ENCODE measurements at places on chromosomes 1 and 21.

DNA sequence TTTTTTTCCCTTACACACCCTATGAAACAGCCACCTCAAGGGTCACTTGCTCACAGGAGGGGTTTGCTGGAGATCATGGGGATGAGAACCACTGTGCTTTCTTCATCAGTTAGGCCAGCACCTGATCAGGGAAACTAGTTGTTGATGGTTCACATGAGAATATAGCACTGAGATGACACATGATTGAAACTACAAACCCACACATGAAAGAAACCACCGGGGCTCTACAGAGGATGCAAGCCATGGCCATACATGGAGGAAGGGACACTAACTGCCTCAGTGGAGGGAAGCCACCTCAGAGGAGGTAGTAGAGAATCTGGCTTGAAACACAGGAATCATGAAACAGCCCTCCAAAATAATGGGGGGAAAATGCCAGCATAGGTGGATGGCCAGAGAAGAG, 63.2 kb downstream of the PRKAB2 start:
- no peak for DNase-seq

GRCh38 chr1:186202271-186202764, 172.7 kb downstream of the TPR start:
- DNase-seq, result no peak

DNA sequence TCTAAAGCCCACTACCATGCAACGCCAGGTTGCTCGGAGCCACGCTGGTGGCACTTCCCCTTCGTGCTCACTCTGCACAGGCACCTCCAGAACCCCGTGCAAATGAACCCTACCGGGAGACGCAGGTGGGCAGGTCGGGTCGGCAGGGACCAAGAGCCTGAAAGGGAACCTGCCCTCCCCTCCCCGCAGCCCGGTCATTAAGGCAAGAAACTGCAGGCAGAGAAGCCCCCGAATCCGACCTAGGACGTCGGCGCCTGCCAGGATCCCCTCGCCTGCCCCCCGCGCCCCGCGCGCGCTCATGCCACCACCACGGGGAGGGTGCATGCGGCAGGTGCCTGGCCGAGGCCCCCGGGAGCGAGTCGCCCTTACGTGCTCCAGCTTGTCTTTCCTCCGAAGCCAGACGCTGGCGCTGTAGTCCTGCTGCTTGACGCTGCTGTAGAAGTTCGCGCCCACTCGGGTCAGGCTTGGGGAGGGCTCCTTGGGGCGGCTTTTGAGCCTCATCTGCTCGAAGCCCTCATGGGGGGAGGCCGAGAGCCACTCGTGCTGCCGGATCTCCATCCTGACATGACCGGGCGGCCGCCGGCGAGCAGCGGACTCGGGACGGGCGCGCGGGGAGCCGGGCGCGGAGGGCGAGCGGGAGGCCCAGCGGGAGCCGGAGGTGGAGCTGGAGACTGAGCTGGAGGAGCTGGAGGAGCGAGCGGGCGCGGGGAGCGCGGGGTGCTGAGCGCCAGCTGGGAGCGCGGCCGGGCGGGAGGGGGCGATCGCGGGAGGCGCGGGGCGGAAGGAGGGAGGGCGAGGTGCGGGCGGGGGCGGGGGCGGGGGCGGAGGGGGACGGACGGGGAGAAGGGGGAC, 552 bp downstream of the PLD5 start:
- DNase-seq, result no peak

- DNase-seq, result no peak
Measured at GRCh38 chr1:235450433-235450832, 53.8 kb downstream of the B3GALNT2 start.

- peak; percentile 60 for DNase-seq
Measured at GRCh38 chr1:55277377-55278130, 62.4 kb upstream of the USP24 start.

- DNase-seq, result no peak
Measured at GRCh38 chr1:97630948-97631347, 289.9 kb downstream of the DPYD start.

Data from CD8-positive, alpha-beta memory T cell (primary cell).